RPMI7951 (cell line): ENCODE measurements at places on chromosomes 6 and 20. TPM values are rescaled to one million over a fixed set of nuclear protein-coding genes. Genes with fewer than 3 reads are reported as not detected.

TXNDC5 gene
- total RNA-seq: 390 and 442 TPM in 2 replicates

ULBP2 gene
- total RNA-seq: 21.8 and 21.9 TPM in 2 replicates

- no peak for DNase-seq
Observed at GRCh38 chr6:85049282-85049681, 284.9 kb upstream of the TBX18 start.

SLC17A1 gene
- not detected in 2 replicates for total RNA-seq

DNA sequence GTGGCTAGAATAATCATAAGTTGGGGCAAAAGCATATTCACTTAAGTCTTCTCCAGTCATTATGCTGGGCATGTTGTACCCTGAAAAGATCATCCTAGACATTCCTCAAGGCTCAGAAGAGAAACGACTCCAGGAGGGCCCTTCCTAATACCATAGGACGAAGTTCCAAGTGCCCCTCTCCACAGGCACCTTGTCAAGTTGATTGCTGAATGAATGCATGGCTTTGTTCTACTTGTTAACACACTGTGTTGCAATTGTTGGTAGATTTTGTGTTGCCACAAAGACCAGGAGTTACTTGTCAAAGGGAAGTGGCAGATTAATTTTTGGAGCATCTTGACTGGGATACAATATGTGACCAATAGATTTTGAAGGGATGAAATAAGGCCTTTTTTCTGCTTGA is 194.3 kb upstream of the SMLR1 start:
- DNase-seq: no peak
